Midbrain (tissue), 1 donor: ENCODE measurements at places on chromosomes 4 and X.
A peak's percentile ranks its signal among the peaks of the same experiment; 100 is the strongest.

- no peak for DNase-seq
These were observed 132.3 kb downstream of the PDLIM5 start for GRCh38 chr4:94583914-94584641.

DNA sequence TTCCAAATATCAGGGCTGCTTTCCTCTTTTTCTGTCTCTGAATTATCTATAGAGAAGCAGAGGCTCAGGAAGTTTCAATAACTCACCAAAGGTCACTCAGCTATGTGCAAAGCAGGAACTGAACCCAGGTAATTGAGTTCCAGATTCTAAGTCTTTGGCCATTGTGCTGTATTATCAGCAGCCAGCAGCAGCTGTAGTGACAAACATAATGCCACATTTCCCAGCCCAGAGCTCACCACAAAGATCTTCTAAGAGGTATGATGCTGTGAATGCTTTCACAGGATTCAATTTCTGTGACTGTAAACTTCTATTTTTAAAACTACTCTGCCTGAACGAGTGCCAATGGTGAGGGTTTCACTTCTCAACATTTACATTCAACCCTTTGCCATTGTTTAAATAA lies 56.4 kb downstream of the SPOCK3 start:
- DNase-seq = no peak

GRCh38 chr4:37754410-37755185 lies 68.4 kb upstream of the RELL1 start:
- no peak for DNase-seq

DNA sequence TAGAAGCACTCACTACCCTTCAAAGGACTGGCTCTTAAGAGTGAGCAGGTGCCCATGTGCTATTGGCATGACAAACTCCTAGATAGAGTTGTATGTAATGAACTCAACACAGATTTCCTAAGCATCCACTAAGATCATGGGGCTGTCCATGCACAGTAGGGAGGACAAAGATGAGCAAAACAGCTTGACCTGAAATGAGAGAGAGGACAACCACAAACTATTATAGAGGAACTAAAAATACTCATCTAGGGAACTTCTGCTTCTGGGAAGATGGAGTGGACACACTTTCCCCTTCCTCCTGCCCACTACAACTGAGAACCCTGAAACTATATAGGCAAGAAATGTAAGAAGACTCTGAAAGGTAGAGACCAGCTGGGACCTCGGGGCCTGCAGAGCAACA lies 20.8 kb upstream of the TMEM128 start:
- DNase-seq = no peak

- DNase-seq = peak; percentile 13
These were observed 168.8 kb upstream of the FAM47A start for GRCh38 chrX:34300871-34301270.

GRCh38 chr4:102439812-102440211 lies 61.3 kb upstream of the NFKB1 start:
- no peak for DNase-seq

DNA sequence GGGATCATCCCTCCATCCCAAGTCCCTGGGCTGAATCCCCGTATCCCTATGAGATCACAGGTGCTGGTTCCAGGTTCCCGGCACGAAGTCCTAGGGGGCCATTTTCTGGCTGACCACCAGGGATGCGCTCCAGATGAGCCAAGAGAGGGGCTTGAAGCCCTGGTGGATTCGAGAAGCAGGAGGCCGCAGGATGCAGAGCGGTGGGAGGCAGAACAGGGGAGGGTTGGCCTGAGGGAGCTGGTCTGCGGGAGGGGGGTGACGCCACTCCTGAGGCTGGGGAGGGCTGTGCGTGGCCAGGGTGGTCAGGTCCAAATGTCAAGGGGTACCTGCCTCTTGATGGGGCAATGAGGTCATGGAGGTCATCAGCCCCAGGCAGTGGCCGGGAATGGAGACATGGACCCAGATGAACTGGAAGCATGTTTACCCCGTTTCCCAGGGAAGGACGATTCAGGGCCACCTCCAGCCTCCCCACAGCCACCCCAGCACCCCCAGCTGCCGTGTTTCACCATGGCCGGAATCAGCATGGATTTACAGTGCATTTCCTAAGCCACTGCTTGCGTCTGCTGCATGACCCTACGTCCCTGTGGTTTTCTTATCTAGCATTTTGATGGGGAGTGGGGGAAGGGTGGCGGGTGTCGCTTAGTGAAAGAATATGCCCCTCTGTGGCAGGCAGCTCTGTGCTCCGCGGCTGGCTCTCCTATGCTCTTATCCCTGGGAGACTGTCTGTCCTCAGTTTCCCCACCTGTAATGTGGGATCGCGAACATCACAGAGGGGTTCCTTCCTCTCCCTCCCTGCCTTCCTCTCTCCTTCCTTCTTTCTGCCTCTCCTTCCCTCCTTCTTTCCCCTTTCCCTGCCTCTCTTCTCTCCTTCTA lies 17.0 kb upstream of the HTRA3 start:
- no peak for DNase-seq

DNA sequence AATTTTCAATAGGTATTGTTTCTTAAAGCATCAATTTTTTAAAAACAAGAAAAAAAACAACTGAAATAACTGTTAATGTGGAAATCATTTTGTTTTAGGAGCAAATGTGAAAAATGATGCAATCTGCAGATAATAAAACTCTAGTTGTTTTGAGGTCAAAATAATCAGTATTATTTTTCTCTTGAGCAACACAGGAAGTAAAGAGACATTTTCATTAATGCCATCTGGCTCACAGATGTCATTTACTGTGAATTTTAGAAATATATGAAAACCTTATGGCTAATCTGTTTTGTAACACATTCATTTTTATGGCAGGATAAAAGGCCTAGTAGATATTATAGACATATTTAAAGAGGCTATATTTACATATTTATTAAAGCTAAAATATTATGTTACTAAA lies 141.6 kb downstream of the PCDH18 start:
- DNase-seq = no peak

GRCh38 chr4:56908206-56909085 lies 746 bp downstream of the REST start:
- peak; percentile 73 for DNase-seq

GRCh38 chrX:38287674-38288073 lies 39.6 kb downstream of the RPGR start:
- no peak for DNase-seq
